ENCODE measurements at places on chromosomes 11 and 22. TPM values are rescaled to one million over a fixed set of nuclear protein-coding genes. Genes with fewer than 3 reads are reported as not detected.

The STK33 gene
- total RNA-seq, result 0.53 TPM

The ELMOD1 gene
- total RNA-seq, result under 0.01 TPM

The TST gene
- total RNA-seq, result 102 TPM

The SAMM50 gene
- 32.6 TPM for total RNA-seq

The PKDREJ gene
- total RNA-seq, result not detected

The RFPL2 gene
- total RNA-seq, result not detected

The TRIM51 gene
- total RNA-seq, result not detected

The LRP4 gene
- total RNA-seq, result 5.0 TPM

The RGL4 gene
- total RNA-seq, result not detected

The C11orf86 gene
- total RNA-seq, result not detected

The SWAP70 gene
- 26.3 TPM for total RNA-seq

The C11orf42 gene
- not detected for total RNA-seq

The UPK3A gene
- not detected for total RNA-seq

The TM7SF2 gene
- total RNA-seq, result 49.8 TPM

The CREB3L1 gene
- 0.53 TPM for total RNA-seq

The DCUN1D5 gene
- 107 TPM for total RNA-seq

The PIWIL4 gene
- 0.38 TPM for total RNA-seq
